ENCODE measurements at places on chromosomes 1 and 21.

GRCh38 chr1:179803918-179804317, 60.8 kb downstream of the FAM163A start:
- DNase-seq = no peak

DNA sequence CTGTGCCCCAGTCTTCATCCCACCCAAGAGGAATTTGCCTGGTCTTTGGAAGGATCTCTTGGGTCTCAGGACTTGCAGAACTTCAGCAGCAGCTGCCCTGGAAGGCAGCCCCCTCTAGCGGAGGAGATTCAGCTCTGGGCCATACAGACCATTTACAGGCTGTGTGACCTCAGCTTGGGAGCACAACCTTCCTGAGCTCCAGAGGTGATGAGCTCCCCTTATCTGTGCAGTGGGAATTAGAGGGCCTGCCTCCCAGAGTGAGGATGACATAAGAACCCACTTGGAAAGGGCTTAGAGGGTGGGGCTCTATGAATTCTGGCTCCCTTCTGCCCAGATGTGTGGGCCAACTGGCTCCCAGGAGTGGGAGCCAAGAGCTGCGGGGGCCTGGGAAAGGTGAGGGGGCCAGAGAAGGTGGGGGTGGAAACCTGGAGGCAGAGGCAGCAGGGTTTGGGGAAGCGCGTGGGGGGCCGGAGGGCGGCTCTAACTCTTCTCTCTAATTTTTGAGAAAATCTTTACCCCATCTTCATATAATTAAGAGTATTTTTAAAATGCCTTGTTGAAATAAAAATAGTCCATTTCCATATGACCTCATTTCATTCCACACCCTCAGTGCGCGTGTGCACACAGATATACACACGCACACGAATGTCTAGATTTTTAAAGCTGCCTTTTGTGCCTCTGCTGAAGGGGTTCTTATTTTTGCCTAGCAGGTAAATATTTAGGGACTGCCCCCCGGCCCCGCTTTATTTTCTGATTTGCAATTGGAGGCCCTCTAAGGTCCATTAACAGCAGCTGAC, 21.5 kb downstream of the EPHB2 start:
- no peak for DNase-seq

DNA sequence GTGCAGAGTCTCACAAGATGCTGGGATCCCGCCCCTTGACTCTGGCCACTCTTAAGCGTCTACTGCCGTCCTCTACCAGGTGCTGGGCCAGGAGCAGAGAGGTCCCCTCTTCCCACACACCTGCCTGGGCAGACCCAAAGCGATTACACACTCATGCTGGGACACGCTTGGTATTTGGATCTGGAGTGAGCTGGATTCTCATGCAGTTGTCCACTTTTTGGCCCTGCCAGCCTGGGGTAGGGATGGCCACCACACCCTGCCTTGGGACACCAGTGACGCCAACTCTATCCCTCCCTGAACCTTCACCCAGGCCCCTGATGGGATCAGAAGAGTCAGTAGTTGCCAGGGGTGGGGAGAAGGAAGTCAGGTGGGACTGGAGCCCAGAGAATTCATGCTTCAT, 28.6 kb downstream of the ITPKB start:
- no peak for DNase-seq

- no peak for DNase-seq
Measured at GRCh38 chr1:228048659-228049298, 33.7 kb upstream of the ARF1 start.

- DNase-seq = no peak
Measured at GRCh38 chr1:1388078-1388472, 11.1 kb downstream of the CCNL2 start.
